ENCODE measurements at places on chromosomes 5 and 9. TPM values are rescaled to one million over a fixed set of nuclear protein-coding genes. Genes with fewer than 3 reads are reported as not detected.

GRCh38 chr9:101315112-101315450, 69.7 kb downstream of the BAAT start:
- DNase-seq: no peak

GRCh38 chr5:108548684-108549596, 167.0 kb upstream of the FBXL17 start:
- no peak for DNase-seq

DNA sequence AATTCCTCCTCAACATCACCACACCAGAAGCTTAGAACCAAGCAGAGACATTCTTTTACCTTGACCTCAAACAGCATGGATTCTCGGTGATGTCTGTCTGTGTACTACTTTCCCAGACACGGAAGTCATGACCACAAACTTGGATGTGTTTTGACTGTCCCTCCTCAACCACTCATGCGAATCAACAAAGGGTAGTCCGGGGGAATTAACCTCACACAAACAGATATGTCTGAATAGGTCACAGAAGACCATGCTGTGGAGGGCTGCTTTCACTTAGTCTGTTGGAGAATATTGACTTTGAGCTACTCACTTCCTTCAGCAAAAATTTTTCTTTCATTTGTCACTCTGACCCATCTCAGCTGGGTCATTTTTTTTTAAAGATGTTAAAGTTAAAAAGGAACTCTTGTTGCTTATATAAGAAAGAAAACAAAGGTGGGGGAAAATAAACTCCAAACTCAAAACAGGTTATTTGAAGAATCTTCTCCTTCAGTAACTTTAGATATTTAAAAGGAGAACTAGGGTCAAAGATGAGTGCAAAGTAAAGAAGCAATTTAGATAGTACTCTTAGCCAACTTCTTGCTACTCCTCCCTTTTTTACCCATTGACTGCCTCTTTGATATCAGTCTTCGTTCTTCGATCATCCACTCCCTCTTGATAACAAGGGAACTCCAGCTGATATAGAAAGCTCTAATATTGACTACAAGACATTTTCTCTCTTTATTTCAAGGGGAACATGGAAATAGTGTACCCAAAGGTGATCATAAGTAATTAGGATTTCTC, 343.4 kb upstream of the CDH6 start:
- no peak for DNase-seq

GRCh38 chr5:67268231-67269021, 71.8 kb upstream of the CD180 start:
- peak; percentile 93 for DNase-seq

- DNase-seq: no peak
Measured at GRCh38 chr9:38359689-38360385, 32.7 kb upstream of the ALDH1B1 start.

DNA sequence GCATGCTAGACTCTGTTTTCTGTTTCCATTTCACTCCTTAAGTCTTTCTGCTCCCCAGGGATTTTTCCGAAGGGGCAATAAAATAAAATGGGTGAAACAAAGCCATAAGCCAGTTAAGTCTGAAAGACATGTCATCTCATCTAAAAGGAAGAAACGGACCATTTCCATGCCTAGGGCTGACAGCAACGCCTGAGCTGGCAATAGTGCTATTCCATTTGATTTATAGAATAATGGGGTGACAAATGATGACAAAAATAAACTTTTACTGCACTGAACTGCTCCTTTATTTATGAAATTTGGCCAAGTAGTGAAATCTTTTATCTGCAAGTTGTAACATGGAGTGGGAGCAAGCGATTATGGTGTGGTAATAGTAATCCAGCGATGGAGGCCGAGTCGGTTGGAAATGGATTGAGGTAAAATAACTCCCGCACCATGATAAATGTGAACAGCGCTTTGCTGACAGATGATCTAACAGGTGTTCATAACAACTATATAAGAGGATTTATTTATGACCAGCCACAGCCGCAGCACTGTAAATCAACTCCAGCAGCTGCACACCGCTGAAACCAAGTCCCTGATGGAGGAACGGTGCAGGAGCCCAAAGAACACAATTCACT, 219.8 kb upstream of the TBCA start:
- DNase-seq: no peak

GRCh38 chr9:134068744-134069479, 1.1 kb upstream of the BRD3 start:
- DNase-seq: peak; percentile 26

GRCh38 chr5:174529925-174530681, 194.3 kb upstream of the MSX2 start:
- no peak for DNase-seq

- DNase-seq: no peak
Measured at GRCh38 chr9:87354147-87354546, 143.5 kb upstream of the DAPK1 start.

DNA sequence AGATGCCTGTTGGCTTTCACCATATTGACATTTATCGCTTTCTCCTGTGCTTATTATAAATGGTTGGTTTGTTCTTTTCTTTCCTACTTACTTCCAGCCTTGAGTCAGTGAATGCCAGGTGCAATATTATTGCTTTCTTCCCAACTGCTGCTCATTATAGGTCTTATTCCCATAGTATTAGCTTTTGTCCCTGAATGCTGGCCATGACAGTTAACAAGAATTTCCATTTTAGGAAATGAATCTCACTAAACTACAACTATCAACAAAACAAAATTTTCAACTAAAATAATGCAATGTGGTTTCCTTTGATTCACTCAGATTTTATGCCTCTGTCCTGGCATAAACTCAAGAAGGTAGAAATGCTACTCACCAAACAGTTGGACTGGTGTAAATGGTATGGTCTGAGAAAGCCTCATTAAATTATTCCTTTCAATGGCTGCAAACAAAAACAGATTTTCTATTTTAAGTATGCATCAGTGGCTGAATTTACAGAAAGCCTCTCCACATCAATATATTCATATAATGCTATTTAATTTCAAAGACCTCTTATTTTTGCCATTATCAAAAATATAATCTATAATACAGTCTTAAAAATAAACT, 145.4 kb downstream of the TRPM6 start:
- DNase-seq: no peak

DNA sequence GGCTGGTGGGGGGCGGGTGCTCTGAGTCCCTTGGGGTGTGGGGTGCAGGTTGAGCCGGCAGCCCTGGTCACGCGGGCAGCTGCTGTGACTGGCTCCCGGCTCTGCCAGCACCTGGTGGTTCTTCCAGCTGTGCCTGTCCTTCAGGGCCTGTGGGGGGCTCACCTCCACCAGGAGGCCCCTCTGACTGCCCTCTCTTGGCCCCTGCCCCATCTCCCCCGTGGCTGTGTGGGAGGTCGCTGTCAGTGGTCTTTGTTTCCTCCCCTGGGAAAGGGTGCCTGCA, 3.3 kb downstream of the RXRA start:
- no peak for DNase-seq

GRCh38 chr9:20404192-20404813, 218.0 kb downstream of the MLLT3 start:
- no peak for DNase-seq

DNA sequence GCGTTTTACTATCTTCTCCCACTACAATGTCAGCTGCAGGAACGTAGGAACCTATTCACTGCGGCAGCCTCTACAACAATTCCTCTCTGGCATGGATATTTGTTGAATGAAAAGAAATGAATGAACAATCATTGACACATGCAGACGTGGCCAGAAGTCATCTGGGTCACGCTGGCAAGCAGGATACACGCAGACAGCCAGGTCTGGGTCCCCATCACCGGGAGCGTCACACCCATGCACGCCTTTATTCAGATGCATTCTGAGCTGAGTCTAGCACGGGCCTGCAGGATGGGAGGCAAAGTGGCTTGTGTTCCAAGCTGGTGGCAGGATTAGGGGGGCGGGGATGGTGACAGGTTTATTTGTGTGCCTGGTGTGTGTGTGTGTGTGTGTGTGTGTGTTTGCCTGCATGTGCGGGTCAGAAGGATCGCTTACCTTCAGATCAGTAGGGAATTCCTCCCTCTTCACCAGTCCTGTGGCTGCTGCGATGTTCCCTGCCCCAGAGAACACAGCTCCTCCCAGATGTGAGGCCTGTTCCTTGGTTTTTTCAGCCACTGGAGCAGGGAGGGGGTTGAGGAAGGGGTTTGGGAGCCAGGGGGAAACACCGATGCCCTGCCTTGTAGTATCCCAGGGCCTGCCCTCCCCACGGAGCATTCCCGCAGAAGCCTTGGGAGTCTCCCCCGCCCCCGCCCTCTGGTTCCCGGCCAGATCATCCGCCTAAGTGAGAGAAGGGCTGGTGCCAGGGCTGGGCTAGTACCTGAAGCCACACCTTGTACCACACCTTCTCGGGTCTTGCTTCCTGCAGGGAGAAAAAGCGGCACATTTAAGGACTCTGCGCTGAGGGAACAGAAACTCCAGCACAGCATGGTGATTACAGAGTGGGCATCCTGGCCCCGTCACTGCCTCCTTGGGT, 4.1 kb downstream of the SNCB start:
- peak; percentile 49 for DNase-seq

DNA sequence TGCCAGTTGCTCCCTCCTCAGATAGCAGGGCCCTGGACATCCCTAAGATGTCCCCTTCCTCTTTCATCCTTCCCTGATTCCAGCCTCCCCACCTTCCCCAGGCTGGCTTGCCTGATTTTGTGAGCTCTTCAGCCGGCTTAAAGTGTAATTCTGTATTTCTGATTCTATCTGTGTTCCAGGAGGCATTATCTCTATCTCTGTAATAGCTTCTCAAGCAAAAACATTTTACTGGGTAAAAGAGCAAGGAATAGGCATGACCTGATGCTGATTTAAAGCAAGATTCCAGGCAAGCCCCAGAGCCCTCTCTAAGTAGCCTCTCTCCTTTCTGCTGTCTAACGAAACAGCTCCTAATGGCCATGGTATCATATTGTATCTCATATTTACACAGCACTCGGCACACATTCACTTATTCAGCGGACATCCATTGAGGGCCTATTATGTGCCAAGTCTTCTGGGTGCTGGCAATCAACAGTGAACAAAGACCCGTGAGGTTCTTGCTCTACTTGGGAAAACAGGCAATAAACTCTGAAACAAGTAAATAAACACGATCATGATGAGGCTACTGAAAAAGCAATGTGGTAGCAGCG, 100.9 kb upstream of the MSX2 start:
- DNase-seq: no peak

- no peak for DNase-seq
Measured at GRCh38 chr5:96243203-96243602, 189.8 kb downstream of the PCSK1 start.

- peak; percentile 84 for DNase-seq
Measured at GRCh38 chr5:146878476-146879172, at the start of gene PPP2R2B. PPP2R2B (minus strand) TSS chr5:146878757.

- no peak for DNase-seq
Measured at GRCh38 chr9:124054582-124055227, 43.1 kb downstream of the LHX2 start.

DNA sequence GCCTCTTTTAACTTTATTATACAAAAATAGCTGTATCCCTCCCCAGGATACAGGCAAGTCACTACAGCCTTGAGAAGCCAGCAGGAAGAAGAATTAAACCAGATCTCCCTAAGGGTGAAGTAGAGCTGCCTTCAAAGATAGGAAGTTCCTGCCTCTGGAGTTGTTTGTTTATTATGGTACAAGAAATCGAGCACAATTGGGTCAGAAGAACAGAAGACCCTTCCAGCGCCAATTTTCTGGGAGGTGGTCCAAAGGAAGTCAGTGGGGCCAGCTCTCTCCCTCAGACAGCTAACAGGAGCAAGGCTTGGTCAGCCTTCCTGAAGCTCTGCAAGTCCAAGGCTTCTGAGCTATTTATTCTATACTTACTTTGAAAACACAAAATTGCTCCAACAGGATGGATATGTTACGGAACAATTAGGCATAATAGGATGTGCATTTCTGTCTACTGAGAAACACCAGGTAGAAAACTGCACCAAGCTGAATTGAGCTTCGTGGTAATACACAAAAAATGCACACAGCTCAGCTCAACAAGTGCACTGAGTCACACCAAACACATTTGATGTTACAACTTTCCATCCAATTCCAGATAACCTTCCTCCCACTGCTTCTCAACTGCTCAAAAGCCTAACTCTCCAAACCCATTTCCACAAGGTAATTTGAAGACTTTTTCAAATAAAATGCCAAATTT, 16.0 kb downstream of the SERINC5 start:
- DNase-seq: no peak

The TXNDC8 gene
- not detected for total RNA-seq

The CCDC192 gene
- total RNA-seq: not detected

The PCDHGA1 gene
- not detected for total RNA-seq

The SPRY4 gene
- total RNA-seq: 10.7 TPM

The SPATA31A3 gene
- not detected for total RNA-seq

The SLC6A3 gene
- total RNA-seq: not detected

Data from stomach (tissue), 19 donors.